Activated CD8-positive, alpha-beta memory T cell treated with anti-CD3 and anti-CD28 coated beads for 4 hours (primary cell): ENCODE measurements at places on chromosomes 3 and 15.

GRCh38 chr15:92492551-92493115 is 99.0 kb downstream of the ST8SIA2 start:
- no peak for DNase-seq

DNA sequence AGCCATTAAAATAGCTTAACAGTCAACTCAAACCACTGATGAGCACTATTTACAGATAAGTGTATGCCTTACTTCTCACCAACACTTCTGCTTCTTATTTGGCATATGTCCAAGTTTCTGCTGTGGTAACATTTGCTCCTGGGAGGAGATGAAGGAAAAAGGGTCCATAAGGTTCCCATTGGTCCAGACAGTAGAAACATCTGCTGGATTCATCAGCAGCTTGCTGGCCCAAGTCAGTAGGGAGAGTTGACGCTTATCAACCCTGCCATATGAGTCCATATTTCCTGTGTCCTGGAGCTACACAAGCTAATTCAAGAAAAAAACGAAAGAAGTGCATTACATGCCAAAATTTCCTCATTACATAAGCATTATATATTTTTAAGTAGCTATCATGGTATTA is 824.5 kb downstream of the CADM2 start:
- no peak for DNase-seq

DNA sequence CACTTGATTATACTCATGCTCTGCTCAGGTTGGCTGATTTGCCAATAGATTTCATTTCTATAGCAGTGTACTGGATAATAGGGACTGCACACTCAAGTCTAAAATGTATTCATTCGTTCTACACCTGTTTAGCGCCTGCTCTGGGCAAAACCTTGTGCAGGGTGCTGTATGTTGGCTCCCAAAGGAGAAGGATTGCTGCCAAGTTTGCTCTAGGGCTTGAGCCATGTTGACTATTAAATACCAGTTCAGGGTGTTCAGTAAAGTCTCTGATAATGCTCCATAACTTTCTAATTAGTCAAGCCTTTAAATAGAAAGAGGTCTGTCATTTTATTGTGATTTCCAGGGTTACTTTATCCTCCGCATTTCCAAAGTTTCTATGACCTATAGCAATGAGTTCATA is 470.2 kb downstream of the MAGI1 start:
- DNase-seq: no peak

- DNase-seq: no peak
Observed at GRCh38 chr3:168820810-168821415, 725.2 kb upstream of the GOLIM4 start.

- no peak for DNase-seq
Observed at GRCh38 chr3:114205541-114205940, 26.7 kb upstream of the DRD3 start.

DNA sequence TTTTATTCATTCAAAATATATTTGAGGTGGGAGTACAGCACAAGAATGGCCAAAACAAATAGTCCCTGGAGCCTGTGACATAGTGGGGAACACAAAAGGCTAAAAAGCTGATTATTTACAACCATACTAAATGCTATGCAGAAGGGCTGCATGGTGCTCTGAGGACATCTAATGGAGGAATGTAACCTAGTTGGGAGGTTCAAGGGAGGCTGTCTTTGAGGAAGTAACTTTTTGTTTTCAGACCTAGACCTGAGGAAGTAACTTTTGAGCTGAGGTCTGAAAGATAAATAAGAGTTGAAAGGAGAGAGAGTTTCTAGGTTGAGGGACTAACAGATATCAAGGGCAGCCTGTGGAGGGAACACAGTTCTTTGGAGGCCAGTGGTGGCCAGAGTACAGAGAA is 34.8 kb upstream of the RASA2 start:
- no peak for DNase-seq

DNA sequence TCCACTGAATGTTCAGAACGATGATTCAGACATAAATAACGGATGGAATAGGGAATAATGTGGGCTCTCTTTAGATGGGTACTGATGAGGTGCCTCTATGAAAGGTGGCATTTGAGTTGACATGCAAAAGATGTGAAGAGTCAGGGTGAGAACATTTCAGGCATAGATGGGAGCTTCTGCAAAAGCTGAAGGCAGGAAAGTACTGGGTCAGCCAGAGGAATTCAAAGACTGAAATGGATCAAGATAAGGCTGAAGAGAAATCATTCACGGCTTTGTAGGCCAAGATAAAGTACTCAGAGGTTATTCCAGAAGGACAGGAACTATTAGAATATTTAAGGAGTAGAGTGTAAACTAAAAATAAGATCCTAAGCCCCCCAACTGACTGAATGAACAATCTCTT is 189.6 kb upstream of the MCTP2 start:
- DNase-seq: no peak

DNA sequence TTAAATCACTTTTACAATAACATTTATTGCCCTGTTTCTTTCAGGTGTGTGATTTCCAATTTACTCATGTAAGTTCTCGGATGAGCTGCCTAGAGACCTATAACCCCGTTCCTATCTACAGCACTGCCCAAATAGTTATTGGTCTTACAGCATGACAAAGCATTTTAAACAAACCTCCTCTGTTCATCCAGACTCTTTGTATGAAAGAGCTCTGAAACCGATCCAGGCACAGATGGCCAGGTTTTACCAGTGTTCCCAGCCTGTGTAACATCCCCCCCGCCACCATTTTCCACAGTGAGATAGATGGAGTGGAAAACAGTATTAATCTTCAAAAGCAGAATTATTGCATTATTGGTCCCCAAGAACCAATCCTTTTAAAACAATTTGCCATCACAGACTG is 59.0 kb upstream of the SPTSSB start:
- DNase-seq: no peak

- no peak for DNase-seq
Observed at GRCh38 chr3:52228751-52229291, 3.4 kb upstream of the TLR9 start.

DNA sequence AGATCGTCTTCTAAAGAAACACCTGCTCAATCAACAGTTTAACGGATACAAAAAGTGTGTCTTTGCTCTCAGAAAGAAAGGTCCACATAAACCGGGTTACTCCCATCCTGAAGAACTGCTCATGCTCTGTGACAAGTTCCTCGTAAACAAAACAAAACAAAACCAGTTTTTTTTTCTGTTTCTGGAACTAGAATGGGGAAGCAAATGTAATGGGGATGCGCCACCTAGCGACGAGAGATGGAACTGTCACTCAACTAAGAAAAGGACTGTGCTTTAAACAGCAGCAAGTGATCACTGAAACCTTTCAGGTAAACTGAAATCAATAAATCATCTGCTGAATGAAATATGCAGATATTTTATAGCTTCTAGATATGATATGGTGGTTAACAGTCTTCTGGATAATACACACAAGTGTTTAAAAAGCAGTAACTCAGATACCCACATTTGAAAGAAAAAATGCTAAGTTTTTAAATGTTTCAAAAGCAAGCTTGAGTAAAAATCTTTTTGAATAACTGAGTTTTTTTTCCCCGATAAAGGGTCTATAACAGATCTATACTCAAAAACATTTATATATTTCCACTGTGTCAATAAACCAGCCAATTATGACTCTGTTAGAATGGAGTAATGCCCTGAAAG is 10.9 kb downstream of the TM2D3 start:
- DNase-seq: peak; percentile 41

DNA sequence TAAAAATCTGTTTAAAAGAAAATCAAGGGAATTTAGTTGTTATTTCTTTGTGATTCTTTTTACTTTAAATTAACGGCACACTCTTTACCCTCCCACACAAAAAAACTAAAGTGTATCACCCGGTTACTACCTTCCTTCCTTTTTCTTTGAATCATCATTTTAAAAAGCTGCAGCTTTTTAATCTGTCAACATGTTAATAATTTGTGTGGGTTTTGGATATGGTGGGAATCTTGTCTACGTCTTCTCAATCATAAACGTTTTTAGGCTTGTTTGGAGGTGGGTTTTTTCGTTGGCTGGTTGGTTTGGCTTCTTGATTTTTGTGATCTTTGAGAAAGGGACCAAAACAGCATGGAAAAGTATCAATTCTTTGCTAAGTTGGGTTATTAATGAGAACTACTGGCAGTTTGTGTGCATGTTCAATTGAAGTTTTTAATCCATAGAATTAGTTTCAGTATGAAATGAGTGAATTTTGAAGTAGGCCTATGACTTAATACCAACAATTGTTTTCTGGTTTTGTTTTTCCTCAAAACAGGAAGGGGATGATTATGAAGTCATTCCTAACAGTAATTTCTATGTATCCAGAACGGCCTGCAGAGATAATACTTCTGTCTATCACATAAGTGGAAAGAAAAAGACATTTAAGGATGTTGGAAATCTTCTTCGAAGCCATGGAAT is 4.5 kb downstream of the SMC4 start:
- no peak for DNase-seq

DNA sequence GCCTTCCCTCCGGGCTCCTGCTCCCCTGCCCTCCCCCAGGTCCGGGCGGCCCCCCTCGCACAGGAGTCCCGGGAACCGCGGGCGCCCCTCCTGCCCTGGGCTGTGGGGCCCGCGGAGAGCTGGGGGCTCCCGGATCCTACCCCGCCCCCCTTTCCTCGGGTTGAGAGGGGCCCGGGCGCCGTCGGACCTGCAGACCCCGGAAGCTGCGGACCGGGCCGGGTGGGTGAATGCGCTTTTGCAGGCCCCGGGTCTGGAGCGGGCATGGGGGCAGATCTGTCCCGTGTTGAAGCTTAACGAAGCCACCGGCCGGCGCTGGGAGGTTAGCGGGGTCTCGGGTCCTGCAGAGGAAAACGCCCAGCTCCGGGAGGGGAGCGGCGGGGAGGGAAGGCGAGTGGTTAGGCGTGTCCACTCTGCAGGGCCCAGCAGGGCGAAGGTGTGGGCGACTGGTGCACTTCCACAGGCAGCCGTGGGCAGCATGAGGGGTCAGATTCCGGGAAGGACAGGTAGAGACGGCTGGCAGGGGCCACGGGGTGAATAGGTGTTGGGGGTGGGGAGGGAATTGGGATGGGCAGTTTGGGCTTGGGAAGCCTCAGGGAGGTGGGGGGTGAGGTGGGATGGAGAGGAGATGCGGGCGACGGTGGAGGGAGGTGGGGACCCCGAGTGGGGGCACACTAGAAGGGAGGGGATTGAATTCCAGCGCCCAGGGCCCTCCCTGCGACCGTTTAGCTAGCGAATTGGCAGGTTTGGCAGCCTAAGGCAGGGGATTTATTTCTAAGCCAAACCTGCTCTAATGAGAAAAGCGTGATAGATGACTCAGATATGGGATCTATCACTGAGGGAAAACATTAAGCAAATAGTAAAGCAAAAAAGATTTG is 635 bp downstream of the CD276 start:
- no peak for DNase-seq

DNA sequence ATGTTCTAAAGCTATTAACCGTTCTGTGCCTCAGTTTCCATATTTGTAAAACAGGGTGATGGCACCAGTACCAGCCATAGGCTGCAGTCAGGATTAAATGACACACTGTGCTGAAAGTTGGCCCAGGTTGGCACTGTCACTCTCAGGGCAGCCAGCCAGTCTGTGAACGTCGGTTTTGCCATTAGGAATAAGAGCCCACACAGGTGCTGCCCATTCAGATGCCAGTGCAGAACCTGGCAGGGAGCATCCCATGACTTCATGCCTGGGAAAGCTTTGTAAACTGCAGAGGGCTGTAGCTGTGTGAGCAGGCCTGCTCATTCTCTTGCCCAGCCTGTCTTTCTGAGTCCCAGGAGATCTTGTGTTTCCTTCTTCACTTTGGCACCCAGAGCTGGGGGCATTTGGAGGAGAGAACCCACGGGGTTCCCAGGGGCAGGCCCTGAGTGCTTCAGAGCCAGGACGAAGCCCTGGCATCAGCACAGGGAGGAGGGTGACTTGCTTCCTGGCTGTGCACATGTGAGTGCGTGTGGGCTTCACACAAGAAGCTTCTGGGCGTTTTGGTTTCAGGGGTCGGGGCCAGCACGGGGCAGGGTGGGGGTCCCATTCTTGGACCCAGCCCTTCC is 46.9 kb downstream of the ZNF710 start:
- DNase-seq: no peak

DNA sequence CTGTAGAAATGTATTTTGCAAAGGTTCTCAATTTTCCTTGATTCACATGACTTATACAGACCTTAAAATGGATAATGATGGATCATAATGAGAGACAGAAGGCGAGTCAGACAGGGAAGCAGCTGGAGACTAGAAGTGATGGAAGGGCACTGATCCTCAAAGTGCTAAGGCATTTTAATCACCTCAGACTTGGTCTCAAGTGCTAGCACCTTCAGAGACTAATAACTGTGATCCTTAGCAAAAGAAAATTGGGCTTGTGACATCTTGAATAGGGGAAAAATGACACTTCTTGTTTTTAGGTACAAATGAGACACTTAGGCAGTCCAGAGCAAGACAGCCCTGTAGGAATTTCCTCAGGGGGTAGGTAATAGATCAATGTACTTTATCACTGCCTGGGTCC is 1011.7 kb downstream of the SQOR start:
- no peak for DNase-seq
